ENCODE measurements at places on chromosomes 12 and 14.
A peak's percentile ranks its signal among the peaks of the same experiment; 100 is the strongest.

DNA sequence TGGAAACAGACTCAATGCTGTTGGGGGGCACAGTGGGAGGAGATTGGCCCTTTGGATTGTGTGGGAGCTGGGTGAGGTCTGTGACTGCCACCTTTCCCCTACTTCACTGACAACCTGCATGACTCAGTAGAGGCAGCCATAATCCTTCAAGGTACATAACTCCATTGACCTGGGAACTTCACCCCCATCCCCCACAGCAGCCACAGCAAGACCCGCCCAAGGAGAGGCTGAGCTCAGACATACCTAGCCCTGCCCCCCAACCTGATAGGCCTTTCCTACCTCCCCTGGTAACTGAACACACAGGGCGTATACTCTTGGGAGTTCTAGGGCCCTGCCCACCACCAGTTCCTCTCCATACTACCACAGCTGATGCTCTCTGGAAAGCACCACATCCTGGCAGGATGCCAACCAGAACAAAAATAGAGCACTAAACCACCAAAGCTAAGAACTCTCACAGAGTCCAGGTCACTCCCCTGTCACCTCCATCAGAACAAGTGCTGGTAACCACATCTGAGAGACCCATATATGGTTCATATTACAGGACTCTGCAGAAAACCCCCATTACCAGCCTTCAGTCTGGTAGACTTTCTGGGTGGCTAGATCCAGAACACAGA lies 703.9 kb downstream of the FSCB start:
- no peak for DNase-seq

DNA sequence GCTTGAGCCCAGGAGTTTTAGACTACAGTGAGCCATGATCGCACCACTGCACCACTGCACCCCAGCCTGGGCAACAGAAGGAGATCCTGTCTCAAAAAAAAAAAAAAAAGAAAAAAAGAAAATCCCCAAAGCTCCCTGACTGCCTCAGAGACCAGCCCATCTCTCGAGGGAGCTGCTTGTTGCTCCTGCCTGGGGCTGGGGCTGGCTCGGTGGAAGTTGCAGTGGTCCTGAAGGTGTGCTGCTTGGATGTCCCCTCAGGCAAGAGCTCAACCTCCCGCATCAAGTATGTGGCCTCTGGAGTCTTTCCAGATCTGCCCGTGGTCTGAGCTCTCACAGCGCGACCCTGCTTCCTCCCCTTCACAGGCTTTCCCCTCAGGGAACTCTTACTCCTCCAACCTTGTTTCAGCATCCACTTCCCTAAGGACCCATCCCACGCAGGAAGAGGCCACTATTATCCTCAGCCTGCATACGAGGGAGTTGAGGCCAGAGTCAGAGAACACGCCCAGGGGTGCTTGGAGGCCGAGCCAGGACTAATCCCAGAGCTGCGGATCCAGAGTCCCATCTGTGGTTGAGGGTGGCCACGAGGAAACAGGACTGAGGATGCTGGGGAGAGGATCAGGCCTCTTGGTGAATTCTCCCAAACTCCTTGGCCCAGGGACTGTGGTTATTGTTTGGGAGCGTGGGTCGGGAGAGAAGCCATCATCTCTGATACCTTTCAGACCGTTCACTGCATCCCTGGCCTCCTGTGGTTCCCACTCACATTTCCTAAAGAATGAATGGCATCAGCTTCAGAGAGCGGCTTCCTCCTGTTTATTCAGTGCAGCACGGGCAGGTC lies 624.6 kb downstream of the AACS start:
- DNase-seq: no peak

DNA sequence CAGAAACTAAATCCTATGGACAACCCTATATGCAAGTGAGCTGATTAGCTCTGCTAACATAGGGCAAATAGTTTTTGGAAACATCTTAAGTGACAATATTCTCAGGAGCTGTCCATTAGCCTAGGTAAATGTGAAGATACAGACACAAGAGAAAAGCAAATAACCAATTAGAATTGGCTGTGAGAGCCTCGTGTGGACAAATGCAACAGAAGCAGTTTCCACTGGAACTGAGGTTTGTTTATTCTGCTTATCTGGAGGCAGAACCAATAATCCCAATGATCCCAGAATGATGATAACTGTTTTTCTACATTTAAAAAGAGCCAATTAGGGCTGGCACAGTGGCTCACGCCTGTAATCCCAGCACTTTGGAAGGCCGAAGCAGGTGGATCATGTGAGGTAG lies 43.2 kb upstream of the YAF2 start:
- DNase-seq: no peak

GRCh38 chr12:106839333-106839732 lies 64.9 kb downstream of the RIC8B start:
- DNase-seq: no peak

- DNase-seq: no peak
Observed at GRCh38 chr12:70875628-70876027, 44.9 kb downstream of the PTPRR start.

GRCh38 chr12:122874081-122874480 lies 21.8 kb downstream of the VPS37B start:
- no peak for DNase-seq

GRCh38 chr12:29728030-29728429 lies 55.7 kb downstream of the TMTC1 start:
- DNase-seq: no peak

GRCh38 chr12:105562199-105562971 lies 231.9 kb downstream of the C12orf75 start:
- peak; percentile 15 for DNase-seq

GRCh38 chr12:2383325-2384028 lies 330.7 kb downstream of the CACNA1C start:
- DNase-seq: no peak

DNA sequence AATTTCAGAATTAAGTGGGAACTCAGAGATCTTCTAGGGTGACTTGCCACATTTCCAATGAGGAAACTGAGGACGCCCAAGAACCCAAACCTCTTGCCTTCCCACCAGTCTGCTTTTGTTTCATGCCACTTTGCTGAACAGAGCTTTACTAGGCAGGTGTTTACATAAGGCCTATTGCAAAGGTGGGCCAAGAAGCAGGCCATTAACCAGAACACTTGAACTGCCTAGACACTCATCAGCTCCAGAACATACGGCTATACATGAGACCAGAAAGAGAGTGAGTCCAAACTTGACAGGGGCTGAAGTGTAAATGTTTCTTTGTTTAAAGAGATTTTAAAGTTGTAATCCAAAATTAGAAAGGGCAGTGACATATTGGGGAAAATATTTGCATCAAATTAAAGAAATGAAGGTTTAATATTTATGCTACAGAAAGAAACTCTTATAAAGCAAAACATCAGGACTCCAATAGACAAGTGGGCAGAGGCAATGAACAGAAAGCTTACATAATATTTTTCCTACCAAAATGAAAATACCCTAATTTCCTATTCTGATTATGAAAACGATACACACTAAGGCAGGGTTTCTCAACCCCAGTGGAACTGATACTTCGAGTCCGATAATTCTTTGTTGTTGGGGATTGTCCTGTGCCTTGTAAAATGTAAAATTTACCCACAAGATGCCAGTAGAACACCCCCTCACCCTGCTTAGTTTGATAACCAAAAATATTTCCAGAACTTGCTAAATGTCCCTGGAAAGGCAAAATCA lies 11.7 kb downstream of the BATF start:
- no peak for DNase-seq

DNA sequence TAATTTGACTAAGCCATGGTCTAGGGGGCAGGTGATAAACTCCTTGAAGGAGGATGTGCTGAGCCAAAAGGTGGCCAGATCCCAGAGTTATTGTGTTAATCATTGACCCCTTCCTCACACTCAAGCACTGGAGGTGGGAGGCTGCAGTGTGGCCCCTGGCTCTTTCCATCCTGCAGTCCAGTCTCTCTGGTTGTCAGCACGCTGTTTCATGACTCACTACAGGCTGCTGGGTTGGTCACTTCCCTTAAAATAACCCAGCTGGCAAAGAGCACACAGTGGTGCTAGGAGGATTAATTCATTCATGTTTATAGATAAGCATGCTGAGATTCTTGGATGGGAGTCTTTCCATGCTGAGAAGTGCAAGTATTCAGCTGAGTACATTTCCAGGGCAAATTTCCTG lies 228.9 kb downstream of the ANO2 start:
- no peak for DNase-seq

- no peak for DNase-seq
Observed at GRCh38 chr12:3529281-3529680, 38.3 kb downstream of the PRMT8 start.

DNA sequence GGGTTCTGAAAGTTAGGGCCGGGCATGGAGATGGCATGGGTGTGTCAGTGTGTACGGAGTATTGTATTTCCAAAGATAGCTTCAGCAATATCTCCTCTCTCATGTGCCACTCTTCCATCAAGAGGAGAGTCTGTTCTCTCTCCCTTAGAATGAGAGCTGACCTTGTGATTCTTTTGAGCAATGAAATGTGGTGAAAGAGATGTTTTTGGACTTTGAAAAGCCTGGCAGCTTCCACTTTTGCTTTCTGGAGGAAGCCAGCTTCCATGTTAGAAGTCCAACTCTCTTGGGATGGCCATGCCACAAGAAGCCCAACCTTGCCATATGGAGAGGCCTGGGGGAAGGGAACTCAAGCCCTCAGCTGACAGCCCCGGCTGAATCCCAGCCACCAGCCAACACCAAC lies 72.4 kb upstream of the GZMB start:
- DNase-seq: no peak

DNA sequence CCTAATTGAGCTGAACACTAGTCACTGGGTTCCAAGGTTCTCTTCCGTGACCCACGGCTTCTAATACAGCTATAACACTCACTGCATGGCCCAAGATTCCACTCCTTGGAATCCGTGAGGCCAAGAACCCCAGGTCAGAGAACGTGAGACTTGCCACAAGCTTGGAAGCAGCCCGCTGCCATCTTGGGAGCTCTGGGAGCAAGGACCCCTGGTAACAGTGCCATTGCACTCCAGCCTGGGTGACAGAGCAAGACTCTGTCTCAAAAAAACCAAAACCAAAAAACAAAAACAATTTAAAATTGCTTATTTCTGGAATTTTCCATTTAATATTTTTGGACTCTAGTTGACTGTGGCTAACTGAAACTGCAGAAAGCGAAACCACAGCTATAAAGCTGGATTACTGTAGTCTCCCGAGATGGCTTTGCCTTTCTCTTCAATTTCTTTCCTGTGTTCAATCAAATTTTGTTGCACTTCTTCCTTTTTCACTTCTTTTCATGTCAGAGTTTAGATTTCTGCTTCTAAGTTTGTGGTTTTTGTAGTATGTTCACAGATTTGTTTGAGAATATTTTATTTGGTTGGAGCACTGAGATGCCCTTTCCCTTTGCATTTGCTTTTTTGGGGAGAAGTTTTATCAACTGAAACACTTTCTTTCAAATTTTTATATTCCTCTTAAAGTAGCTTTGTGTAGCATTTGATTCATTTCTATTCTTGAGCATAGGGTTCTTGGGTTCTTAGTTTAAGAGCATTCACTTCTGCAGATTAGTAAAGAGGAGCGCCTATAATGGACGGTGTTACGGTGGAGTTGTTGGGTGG lies 44.6 kb downstream of the DDHD1 start:
- no peak for DNase-seq

DNA sequence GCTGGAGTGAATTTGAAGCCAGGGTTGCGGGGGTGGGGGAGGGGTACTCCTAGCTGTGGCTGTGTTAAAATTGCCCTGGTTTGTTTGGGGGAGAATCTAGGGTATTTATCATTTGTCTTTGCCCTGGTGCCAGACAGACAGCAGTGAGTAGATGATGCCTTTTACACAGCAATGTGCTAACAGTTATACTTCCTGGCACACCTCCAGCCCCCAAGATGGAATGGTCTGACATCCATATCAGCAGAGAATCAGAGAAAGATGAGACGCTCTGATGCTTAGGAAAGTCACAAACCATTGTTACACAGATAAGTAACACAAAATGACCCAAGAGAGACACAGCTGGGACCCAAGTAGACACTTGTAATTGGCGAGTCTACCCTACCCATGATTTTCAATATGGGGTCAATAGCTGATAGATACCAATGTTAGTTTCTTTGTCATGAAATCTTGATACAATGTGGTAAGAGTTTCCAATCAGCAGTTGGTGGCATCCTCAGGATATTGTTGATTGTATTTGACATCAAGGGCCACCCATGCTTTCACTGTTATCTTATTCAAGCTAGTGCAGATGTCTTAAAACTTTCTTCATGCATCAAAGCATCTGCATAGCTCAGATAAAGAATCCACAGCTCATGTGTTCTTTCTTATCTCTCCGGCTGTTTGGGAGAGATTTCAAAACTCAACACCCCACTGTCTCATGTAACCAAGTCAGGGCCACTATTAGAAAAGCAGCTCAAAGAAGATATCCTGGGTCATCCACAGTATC lies 2.6 kb upstream of the PRKAB1 start:
- DNase-seq: no peak

DNA sequence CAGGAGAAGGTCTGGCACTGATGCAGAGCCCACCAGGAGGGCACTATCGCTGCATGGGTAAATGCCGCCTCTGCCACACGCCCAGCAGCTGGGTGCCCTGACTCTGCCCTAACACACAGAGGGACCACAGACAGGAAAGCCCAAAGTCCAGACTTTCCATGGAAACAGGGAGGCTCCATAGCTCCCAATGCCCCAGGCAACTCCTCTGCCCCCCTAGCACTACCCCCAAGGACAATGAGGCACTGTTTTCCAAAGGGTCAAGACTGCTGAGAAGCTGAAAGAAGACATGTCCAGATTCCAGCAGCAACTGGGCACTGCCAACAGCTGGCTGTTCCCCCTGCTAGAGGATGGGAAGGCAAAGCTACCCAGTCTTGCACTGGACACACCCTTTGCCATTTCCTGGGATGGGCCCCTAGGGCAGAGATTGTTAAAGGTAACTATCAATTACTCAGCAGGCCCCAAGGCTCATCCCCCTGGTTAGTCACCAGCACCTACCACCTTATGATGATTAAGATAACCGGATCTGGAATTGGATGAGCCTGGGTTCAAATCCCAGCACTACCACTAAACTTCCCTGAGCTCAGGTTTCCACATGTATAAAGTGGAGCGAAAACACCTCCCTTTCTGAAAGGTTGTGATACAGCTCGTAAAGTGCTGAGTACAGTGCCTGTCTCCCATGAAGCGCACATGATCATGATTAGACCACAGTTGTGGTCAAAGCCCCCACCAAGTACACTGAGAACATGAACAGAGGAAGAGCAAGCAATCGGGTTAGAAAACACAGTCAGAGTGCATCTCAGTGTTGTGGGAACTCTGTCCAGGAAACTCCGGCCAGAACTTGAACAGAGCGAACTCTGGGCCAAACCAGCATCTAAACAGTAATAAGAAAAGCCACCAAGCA lies 3.3 kb downstream of the PXN start:
- no peak for DNase-seq

DNA sequence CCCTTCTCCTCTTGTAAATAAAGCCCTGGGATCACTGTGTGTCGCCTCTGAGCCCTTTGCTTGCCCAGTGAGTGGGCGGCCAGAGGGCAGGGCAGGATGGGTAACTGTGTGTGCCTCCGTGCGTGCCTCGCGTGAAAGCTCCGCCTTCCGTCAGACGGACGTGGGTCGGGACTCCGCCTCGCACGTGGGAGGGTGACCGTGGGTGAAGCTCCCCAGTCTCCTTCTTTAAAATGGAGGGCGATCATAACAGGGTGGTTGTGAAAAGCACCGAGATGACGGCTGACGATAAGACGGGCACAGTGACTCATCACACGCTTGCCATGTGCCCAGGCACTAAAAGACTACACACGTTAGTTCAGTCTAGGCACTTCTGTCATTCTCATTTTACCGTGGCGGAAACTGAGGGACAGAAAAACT lies 9.2 kb downstream of the PHB2 start:
- no peak for DNase-seq

Measured in BJ (cell line).